ENCODE measurements at places on chromosomes 2 and 18.

GRCh38 chr2:10095175-10095574, 15.0 kb upstream of the CYS1 start:
- DNase-seq: no peak

GRCh38 chr2:74278694-74279093, 64.5 kb downstream of the SLC4A5 start:
- no peak for DNase-seq

DNA sequence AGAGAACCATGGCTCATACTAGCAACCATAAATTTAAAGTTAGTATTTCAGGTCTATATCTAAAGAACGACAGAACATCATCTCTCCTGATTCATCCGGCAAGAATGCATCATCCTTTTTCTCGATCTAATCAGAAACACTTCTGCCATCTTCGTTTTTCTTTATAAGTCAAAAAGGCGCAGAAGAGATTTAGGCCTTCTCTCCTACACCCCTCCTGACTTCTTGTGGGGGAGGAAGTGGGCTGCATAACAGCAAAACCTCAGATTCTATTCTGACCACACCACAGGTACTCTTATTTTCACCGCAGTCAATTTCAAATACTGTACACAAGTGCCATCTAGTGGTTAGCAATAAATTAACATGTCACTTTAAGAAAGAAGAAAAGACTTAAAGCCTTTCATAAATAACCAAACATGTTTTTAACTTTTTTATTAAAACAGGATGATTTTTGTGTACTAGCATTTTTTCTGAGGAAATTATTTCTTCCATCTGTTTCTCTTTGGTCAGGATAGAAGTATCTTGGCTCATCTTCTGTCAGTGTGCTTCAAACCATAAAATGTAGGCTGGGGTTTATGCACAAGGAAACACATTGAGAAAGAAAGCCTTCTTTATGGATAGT, 48.4 kb upstream of the PIK3C3 start:
- peak; percentile 29 for DNase-seq

DNA sequence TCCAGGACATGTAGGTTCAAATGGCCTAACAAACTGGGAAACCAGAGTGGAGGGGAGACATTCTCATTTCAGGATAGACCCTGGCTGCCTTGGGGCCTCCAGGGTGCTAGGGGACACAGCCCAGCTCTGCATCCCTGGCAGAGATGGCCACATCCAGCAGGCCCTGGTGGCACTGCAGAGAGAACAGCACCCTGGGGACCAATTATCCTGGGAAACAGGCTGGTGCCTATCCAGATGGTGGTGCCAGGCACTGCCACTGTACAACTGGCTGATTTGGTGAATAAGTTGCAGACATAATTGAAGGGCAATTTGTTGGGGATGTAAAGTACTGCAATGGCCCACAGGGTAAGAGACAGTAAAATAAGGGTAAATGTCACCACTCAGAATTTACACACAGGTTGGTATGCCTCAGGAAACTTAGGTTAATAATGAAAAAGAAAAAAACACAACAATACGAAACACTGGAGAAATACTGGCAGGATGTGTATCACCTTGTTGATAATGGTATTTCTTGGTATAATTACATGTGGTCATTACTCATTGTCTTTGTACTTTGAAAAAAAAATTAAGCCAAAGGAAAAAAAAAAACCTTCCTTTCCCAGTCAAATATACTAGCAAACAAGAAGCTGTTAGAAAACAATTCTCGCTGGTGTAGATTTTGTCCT, 12.8 kb upstream of the SFTPB start:
- DNase-seq: no peak

Measured in AG09309 (cell line).